Brain (organoid and tissue), 16 donors: ENCODE measurements at places on chromosomes 7 and 10. TPM values are rescaled to one million over a fixed set of nuclear protein-coding genes. Genes with fewer than 3 reads are reported as not detected.

Gene PAOX
- 7.9 TPM for polyA plus RNA-seq

Gene CPA2
- polyA plus RNA-seq: 0.97 TPM

Gene TAS2R41
- polyA plus RNA-seq: not detected

Gene NRG3
- 3.0 TPM for polyA plus RNA-seq

Gene SORBS1
- polyA plus RNA-seq: 21.1 TPM

Gene SLC29A4
- 55.1 TPM for polyA plus RNA-seq

Gene TMEM26
- polyA plus RNA-seq: 0.25 TPM

Gene CASTOR2
- polyA plus RNA-seq: 14.6 TPM

Gene ARHGAP12
- 7.1 TPM for polyA plus RNA-seq

Gene CTTNBP2
- 3.2 TPM for polyA plus RNA-seq

Gene STAG3
- 8.9 TPM for polyA plus RNA-seq

Gene WNT2
- polyA plus RNA-seq: 0.24 TPM

Gene ADCY1
- polyA plus RNA-seq: 25.1 TPM

Gene COPS6
- 247 TPM for polyA plus RNA-seq

Gene MMD2
- polyA plus RNA-seq: 6.3 TPM

Gene BRAF
- 8.4 TPM for polyA plus RNA-seq

Gene FXYD4
- polyA plus RNA-seq: 3.4 TPM
